Esophagus mucosa (tissue), 1 donor: ENCODE measurements at places on chromosomes 6 and 20.

DNA sequence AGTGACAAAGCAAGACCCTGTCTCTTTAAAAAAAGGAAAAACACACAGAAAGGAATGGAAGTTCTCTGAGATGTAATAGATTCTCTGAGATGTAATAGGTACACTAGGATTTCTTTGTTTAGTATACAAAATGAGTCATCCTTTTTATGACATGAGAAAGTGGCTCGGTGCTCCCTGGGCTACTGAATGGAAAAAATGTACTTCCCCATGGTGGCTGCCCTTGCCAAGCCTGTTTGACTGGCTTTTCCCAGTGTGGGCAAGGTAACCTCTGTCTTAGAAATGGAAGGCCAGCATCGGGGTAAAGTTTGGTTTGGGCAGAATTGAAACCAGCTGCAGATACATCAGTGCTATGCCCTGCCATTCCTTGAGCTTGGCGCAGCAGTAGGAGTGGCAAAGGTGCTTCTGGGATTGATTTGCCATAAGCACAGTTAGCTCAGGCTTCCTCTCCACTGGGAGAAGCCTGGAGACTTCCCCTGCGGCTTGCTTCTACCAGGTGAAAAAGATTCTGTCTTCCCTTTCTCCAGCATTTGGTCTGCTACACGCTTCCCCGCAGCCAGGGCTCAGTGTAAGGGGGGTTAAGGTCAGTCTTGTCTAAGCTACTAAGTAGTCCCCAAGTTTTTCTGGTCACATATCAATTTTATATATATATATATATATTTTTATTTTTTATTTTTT is 24.5 kb downstream of the ARFGEF2 start:
- peak; percentile 89 for ATAC-seq

GRCh38 chr6:15512126-15512525 is 150.7 kb downstream of the DTNBP1 start:
- ATAC-seq: no peak

DNA sequence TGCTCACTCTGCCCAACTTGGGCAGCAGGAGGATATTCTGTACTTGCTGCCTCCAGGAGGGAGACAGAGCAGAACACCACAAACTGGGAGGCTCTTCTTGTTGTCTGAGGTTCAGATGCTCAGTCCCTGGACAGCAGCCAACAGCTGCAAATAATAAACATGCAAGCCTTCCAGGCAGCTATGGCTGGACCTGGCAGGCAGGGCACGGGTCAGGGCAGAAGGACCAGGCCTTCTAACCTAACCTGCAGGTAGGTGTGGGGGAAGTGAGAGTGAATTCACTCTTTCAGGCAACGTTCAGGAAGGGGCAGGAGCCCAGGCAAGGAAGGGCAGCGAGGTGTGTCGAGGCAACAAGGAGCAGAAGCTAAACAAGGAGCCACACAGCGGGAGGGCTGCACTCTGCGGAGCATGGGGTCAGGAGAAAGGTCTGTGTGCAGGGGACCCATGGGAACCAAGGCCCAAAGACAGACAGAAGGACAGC is 31.5 kb downstream of the NINL start:
- peak; percentile 32 for ATAC-seq

DNA sequence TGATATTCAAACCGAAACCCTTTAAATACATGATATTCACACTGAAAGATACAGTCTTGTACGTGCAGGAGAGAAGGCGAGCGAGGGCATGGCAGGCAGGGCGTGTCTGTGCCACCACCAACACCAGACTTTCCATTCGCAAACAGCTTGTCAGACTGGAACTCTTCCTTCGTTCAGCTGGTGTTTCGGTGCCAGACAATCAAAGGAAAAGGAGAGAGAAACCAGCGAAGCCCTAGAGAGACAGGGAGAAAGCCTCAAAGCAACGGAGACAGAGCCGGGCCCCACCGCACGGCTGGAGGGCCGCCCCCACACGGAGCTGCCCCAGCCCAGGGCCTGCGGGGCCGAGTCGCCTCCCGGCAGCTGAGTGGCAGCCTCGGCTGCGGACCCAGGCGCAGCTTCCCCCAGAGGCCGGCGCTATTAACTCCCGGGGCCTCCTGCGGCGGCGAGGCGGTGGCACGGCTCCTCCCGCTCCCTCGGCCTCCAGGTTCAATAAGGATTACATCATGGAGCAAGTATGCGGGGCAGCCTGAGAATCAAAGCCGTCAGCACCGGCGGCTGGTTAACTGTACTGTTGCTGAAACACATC is 32.1 kb upstream of the NR2E1 start:
- ATAC-seq: peak; percentile 82
